Cerebellar nuclear complex (tissue), 1 donor: ENCODE measurements at places on chromosomes 6 and 20.

- DNase-seq: no peak
These were observed 142.9 kb downstream of the LRFN2 start for GRCh38 chr6:40444312-40444711.

DNA sequence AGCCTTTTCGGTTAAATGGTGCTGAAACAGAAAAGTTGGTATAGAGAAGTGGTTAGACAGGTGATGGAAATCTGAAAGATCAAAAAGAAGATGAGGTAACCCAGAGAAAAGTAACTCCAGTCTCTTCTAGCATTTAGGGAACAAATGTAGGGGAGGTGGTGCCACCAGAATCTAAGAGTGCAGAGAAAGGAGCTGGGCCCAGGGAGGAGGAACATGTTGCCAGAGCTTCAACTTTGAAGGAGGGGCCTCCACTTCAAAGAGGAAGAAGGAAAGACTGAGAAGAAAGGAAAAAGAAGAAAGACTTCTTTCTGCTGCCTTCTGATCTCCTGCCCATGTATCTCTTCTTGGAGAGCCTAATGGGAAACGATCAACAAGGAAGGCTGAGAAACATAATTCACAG is 23.5 kb upstream of the ATRN start:
- no peak for DNase-seq

DNA sequence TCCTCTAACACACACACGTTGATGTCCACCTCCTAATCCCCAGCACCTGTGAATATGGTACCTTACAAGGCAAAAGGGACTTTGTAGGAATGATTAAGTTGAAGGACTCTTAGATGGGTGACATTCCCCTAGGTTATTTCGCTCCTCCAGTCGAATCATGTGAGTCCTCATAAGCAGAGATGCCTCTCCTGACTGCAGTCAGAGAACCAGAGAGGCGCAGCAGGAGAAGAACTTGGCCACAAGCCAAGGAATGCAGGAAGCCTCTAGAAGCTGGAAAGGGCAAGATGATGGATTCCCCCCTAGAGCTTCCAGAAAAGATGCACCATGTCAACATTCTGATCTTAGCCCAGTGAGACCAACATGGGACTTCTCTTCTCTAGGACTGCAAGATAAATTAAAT is 133.1 kb upstream of the PTPRT start:
- no peak for DNase-seq

DNA sequence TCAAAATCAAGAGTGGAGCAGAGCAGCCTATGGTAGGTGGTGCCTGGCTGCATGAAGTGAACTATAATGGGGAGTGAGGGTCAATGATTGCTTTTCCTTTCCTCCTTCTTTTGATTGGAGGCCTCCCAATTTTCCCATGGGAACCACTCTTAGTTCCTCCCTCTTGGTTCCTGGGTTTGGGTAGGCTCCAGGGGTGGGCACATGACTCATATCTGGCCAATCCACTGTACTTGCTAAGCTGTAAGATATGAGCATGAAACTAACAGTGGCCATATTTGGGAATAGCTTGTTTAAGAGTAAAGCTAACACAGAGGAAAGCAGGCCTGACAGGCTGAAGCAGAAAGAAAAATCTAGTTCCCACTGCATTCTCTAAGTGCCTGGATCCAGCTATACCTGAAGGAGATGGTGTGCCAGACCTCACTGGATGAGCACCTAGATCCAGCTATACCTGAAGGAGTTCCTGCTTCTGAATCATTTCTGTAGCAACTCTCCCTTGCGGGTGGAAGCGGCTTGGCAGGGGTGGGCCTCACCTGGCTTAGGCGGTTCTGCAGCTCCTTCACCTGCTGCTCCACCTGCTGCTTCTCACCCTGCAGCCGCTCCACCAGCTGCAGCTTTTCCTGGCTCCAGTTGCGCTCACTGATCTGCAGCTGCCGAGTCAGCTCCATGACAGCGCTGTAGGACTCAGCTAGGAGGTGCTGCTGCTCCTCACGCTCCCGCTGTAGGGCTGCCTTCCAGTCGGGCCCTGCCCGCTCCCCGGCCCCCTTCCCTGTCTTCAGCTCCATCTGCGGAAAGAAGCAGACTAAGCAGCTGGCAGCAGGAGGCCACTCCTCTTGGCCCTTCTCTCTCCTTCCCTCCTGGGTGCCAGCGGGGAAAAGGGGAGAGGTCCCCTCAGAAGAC is 29.0 kb upstream of the DSN1 start:
- no peak for DNase-seq

DNA sequence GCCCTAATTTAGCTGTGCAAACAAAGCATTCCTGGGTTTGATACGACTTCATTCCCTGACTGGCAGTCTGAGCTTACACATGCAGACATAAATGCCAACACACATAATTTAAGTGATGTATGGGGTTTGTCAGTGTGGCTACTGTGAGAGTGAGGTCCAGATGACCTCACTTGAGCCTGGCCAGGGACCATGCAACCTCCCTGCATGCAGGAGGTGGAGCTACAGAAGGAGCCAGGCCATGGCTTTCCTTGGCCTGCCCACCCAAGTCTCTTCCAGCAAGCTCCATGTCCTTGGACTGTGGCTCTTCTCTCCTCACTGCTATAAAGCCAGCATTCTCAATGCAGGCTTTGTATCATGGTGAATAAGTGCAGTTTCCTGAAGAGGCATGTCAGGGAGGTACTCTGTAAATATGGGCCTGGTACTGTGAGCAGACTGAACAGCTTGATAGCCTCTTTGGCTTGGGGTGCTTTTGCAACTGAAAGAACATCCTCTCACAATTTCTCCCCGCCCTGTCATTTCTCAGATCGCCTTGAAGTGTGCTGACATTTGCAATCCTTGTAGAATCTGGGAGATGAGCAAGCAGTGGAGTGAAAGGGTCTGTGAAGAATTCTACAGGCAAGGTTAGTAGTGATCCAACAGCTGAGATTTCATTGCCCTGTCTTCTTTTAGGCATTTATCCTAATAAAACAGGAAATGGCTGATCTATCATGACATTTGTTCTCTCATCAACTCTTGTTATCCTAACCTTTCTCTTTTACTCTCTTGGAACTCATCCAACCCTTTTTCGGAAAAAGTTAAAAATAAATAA is 69.2 kb downstream of the MTFR2 start:
- DNase-seq: no peak
